ENCODE measurements at places on chromosomes 2 and 18.

- DNase-seq = no peak
Measured at GRCh38 chr2:167181134-167181533, 292.9 kb downstream of the XIRP2 start.

GRCh38 chr2:114651933-114652332 is 209.5 kb downstream of the DPP10 start:
- no peak for DNase-seq

DNA sequence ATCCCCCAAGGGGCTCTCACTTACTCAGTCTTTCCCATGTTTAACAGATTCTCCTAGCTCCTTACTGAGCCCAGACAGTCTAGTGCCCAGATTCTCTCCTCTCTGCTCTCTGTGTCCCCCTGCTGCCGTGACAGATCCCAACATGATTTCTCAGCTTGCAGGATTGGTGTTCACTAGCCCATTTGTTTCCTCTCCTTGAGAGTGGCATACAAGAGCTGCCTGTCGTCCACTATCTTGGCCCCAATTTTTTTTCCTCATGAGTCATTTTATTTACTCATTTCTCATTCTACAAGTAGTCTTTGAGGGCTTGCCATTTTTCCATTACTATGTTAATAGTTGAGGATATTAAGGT is 199.9 kb upstream of the FN1 start:
- no peak for DNase-seq

GRCh38 chr2:120473522-120474271 is 127.8 kb downstream of the INHBB start:
- no peak for DNase-seq

GRCh38 chr2:64640153-64641044 is 13.3 kb downstream of the SERTAD2 start:
- DNase-seq = no peak

- no peak for DNase-seq
Measured at GRCh38 chr2:75787532-75788132, 76.9 kb upstream of the GCFC2 start.

- no peak for DNase-seq
Measured at GRCh38 chr2:141714496-141714895, 416.3 kb downstream of the LRP1B start.

DNA sequence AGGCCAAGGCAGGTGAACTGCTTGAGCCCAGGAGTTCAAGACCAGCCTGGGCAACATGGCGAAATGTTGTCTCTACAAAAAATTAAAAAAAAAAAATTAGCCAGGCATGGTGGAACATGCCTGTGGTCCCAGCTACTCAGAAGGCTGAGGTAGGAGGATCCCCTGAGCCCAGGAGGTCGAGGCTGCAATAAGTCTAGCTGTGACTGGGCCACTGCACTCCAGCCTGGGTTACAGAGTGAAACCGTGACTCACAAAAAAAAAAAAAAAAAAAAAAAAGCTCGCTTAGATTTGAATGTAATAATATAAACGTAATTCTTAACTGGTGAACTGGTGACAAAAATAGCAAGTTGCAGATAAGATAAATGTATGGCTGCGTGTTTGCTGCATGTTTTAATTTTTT is 56.5 kb downstream of the TFCP2L1 start:
- DNase-seq = no peak

- no peak for DNase-seq
Measured at GRCh38 chr18:59835605-59836379, 64.0 kb upstream of the PMAIP1 start.
